ENCODE measurements at places on chromosomes 3 and 15. TPM values are rescaled to one million over a fixed set of nuclear protein-coding genes. Genes with fewer than 3 reads are reported as not detected.

DNA sequence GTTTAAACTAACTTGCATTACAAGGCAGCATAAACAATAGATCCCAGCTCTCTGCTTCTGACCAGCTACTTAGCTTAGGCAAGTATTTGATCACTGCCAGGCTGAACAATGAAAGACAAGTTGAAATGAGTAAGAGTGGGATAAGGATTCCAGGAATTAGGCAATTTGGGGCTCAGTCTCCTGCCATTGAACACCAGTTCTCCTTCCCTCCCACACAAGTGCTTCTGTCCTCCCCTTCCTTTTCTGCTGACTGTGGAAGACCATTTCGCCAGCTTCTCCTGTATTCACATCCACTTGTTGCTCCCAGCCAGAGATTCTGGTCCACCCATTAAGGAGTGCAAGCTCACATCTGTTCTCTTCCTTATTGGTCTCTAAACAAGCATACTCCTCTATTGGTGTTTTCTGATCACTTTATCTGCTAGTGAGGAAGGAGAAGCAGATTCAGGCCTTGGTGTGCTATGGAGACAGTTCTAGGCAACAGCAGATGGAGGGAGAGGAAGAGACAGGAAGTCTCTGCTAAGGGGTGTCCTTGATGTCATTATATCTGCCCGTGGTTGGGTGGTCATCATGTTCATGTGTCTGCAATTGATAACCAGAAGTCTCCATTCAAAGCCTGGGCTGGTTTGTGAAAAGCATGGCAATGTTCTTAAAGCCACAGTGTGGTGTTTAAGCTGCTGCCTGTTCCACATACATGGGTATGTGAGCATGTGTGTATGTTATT lies 121.5 kb downstream of the PLCL2 start:
- no peak for DNase-seq

GRCh38 chr3:64088408-64089205 lies 65.3 kb upstream of the PSMD6 start:
- DNase-seq: no peak

DNA sequence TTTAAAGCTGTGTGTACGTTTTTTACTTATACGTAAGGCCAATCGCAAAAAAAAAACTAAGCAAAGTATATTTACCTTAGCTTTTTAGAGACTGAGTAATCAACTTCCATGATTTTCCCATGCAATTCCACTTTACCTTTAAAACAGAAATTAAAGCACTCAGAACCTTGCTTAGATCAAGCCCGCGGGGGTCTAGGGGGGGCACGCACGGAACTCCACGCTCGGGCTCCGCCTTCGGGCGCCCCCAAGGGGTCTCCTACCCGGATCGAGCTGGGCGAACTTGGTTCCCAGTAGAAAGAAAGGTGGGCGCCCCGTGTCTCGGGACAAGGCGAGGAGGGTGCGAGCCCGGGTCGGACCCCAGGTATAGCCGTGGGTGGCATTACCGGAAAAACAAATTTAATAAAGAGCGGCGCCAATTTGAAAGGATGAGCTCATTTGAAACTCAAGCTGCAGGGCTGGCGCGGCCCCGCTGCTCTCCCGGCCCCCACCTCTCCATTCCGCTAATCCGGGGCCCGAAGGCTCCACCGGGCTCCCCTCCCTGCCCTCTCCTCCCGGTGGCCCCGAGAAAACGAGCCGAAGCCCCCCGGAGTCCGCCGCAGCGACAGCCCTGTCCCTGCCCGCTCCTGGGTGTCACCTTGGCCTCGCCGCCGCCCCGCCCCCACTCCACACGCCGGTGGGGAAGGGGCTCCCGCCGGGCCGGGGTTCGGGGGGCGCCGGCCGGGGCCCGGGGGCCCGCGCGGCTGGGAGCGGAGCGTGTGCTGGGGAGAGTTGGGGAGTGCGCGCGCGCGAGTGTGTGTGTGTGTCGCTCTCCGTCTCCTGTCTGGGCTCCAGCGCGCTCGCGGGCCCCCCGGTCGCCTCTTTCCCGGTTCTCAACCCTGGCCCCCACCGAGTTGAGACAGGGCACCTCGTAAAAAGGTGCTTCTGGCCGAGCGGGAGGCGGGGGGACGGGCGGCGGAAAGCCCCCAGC lies 1.5 kb downstream of the IGF2BP2 start:
- peak; percentile 12 for DNase-seq

- no peak for DNase-seq
Observed at GRCh38 chr3:72763751-72764440, 84.3 kb downstream of the SHQ1 start.

GRCh38 chr3:37913522-37913921 lies 51.8 kb downstream of the CTDSPL start:
- DNase-seq: no peak

GRCh38 chr3:63934041-63934866 lies 22.1 kb upstream of the SCAANT1 start:
- no peak for DNase-seq

DNA sequence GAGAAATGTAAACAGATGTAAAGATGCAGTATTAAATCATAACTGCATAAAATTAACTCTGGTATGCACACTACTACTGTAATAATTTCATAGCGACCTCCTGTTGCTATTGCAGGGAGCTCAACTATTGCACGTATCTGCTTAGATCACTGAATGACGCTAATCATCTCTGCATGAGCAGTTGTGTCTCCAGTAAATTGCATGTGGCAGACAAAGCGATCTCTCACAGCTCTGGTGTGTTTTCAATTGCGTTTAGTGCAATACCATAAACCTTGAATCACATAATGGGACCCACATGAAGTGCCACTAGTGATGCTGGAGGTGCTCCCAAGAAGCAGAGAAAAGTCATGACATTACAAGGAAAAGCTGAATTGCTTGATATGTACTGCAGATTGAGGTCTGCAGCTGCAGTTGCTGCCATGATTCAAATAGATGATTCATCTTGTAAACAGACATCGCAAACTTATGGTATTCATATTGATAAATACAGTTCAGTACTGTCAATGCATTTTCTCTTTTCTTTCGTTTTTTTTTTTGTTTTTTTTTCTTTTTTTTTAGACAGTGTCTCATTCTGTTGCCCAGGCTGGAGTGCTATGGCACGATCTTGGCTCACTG lies 30.2 kb upstream of the LCTL start:
- no peak for DNase-seq

GRCh38 chr3:113912552-113913236 lies 35.1 kb upstream of the ZDHHC23 start:
- no peak for DNase-seq

GRCh38 chr3:136805795-136806194 lies 13.1 kb upstream of the SLC35G2 start:
- no peak for DNase-seq

DNA sequence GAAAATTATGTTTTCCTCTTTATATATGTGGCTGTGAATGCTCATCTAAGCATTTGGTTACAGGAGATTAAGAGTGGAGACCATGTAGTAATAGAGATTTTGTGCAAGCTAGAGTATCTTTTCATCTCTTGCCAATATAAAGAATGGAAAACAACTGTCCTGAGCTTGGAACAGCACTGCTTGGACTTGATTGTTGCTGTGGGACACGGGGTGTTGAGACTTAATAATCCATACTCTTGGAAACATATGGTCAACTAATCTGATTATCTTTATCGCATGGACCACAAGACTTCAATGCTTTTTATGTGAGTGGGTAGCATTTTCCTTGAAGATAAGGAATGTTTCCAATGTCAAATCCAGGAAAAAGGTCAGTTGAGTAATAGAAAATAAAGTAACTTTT lies 806.3 kb downstream of the DIPK2A start:
- DNase-seq: no peak

DNA sequence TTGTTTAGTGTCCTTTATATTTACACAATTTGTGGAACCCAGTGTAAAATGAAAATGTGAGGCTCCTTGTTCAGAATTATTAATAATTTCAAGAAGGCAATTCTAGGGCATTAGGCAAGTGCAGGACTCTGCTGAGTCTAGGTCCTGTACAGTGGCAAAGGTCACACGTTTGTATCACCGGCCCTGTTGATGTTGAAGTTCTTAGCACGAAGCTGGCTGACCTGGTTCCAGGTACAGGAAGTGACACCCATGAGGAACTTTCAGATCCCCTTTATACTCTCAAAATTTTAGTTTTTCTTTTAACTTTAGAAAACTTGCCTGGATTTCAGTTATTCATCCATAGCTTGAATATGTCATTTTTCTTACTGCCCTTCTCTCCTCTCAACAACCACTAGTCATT lies 349.4 kb downstream of the CNTN6 start:
- DNase-seq: no peak

DNA sequence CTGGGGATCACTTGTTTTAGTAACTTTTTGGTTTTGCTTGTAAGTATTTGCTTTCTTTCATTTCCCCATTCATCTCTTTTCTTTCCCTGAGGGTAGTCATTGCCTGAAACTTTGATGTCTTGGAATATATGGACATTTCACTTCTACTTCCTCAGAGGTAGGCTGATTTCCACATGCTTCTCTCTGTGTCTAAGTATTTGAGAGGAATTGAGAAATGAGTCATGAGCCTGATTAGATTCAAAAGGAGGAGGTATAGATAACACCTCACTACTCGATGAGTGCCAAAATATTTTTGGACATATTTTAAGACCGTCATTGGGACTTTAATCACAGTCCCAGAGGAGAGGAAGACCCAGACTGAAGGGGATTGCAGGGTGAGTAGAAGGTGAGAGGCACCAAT lies 480.1 kb upstream of the SGO1 start:
- DNase-seq: no peak

- no peak for DNase-seq
Observed at GRCh38 chr15:85120351-85121113, 138.9 kb downstream of the PDE8A start.

DNA sequence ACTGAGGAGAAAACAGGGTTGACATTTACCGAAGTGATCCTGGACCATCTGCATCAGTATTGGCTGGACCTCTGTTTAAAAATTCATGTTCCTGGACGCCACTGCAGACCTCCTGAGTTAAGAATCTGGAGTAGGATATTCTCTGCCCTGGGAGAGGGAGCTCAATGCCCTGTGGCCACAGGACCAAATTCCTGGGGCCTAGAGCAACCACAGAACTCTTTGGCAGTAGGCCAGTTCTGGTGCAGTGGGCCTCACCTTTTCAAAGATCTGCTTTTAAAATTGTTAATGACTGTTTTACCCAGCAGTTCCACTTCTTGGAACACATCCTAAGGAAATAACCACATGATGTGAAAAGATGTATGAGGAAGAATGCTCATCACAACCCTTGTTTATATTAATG lies 133.3 kb upstream of the ADPGK start:
- DNase-seq: no peak

GRCh38 chr3:41986561-41986960 lies 24.7 kb upstream of the ULK4 start:
- DNase-seq: no peak

GRCh38 chr3:105842449-105842848 lies 26.4 kb downstream of the CBLB start:
- no peak for DNase-seq

GRCh38 chr3:30314757-30315325 lies 291.6 kb upstream of the TGFBR2 start:
- no peak for DNase-seq

- no peak for DNase-seq
Observed at GRCh38 chr15:94272251-94272898, 41.0 kb downstream of the MCTP2 start.

DNA sequence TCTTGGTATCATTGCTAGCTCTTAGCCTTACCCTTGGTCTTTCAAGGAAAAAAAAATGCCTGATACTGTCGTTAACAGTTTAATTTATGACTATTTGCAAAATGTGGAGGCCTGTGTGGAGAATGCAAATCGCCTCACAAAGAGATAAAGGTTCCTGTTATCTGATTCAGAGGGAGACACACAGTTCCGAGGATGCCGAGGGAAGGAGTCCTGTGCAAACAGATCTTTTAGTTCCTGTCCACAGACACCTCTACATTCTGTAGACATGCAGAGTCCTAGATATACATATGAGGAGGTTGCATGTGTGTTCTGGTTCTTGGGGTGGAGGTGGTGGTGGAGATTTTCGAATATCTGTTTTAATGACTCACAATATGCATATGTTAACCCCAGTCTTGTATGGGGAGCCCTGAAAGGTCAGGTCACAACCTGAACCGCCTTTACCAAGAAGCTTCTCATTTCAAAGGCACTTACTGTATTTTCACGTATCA lies 5.7 kb downstream of the NR2F2 start:
- DNase-seq: no peak

GRCh38 chr3:5016211-5017161 lies 37.2 kb downstream of the BHLHE40 start:
- DNase-seq: no peak

GRCh38 chr3:57393977-57394376 lies 101.5 kb upstream of the ASB14 start:
- no peak for DNase-seq

DNA sequence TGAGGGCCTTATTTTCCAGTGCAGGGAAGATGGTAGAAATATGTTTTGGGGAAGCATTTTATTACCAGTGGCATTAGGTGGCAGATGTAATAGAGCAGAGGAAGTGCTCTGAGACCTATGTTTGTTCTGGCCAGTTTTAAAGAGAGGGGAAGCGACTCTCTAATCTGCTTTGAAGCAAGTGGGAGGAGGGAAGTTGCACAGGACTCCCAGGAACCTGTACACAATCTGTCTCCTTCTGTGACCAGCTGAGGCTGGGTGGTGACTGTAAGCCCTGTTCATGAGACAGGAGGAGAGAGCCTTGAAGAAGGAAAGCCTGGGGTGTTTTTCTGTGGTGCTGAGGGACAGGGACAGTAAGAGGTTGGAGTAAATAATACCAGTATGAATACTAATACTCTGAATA lies 60.5 kb downstream of the LPP start:
- DNase-seq: no peak

- DNase-seq: no peak
Observed at GRCh38 chr3:61018807-61019206, 232.4 kb downstream of the FHIT start.

GRCh38 chr3:169583269-169583668 lies 80.2 kb downstream of the MECOM start:
- DNase-seq: no peak

The UROC1 gene
- total RNA-seq: not detected

The SMAD6 gene
- total RNA-seq: 51.0 TPM

The TGM5 gene
- not detected for total RNA-seq

The HHLA2 gene
- total RNA-seq: not detected

The CIDEC gene
- 72.4 TPM for total RNA-seq

The TSEN2 gene
- 31.8 TPM for total RNA-seq

The FSIP1 gene
- 1.5 TPM for total RNA-seq

The USP13 gene
- total RNA-seq: 9.8 TPM

The NKTR gene
- total RNA-seq: 122 TPM

The PTH1R gene
- total RNA-seq: 13.3 TPM

The FGF12 gene
- total RNA-seq: 0.66 TPM

The LRRK1 gene
- total RNA-seq: 14.1 TPM

The MELTF gene
- total RNA-seq: 3.3 TPM

The SEMA3G gene
- 27.8 TPM for total RNA-seq

The TRPM1 gene
- total RNA-seq: not detected

The CCDC54 gene
- not detected for total RNA-seq

All from tibial nerve (tissue), 4 donors.